Bladder microvascular endothelial cell (primary cell): ENCODE measurements at places on chromosomes 2 and 18. TPM values are rescaled to one million over a fixed set of nuclear protein-coding genes. Genes with fewer than 3 reads are reported as not detected.

The PFN4 gene
- 0.19 and 0.32 TPM in 2 replicates for total RNA-seq

The KCNJ13 gene
- total RNA-seq, result not detected in 2 replicates

The LBX2 gene
- 1.3 and 1.9 TPM in 2 replicates for total RNA-seq

The COQ10B gene
- 18.3 and 27.3 TPM in 2 replicates for total RNA-seq

The RBMS1 gene
- 39.3 and 86.9 TPM in 2 replicates for total RNA-seq

The TSPYL6 gene
- not detected in 2 replicates for total RNA-seq

The GPR155 gene
- total RNA-seq, result 0.81 and 2.8 TPM in 2 replicates

The CCDC74B gene
- 0.65 and 0.94 TPM in 2 replicates for total RNA-seq

The STK17B gene
- total RNA-seq, result 12.1 and 18.0 TPM in 2 replicates

The CAPN10 gene
- 25.6 and 31.5 TPM in 2 replicates for total RNA-seq

The BOLA3 gene
- total RNA-seq, result 17.4 and 19.9 TPM in 2 replicates

The LAMA1 gene
- total RNA-seq, result 0.32 and 0.38 TPM in 2 replicates

The REG3G gene
- not detected in 2 replicates for total RNA-seq

The PRPF40A gene
- total RNA-seq, result 67.5 and 126 TPM in 2 replicates

The KATNAL2 gene
- total RNA-seq, result 0.76 and 1.5 TPM in 2 replicates

The CYP27C1 gene
- not detected in 2 replicates for total RNA-seq

The KCNK3 gene
- total RNA-seq, result not detected in 2 replicates

The RFTN2 gene
- 7.8 and 14.2 TPM in 2 replicates for total RNA-seq

The ITGA4 gene
- 1.9 and 7.8 TPM in 2 replicates for total RNA-seq

The G6PC2 gene
- not detected in 2 replicates for total RNA-seq

The KCNG2 gene
- 0.63 TPM in 1 of 2 replicates, not detected in the other for total RNA-seq

The GBX2 gene
- 1.6 and 2.6 TPM in 2 replicates for total RNA-seq

The GPN1 gene
- 30.9 and 43.2 TPM in 2 replicates for total RNA-seq

The ZNF521 gene
- 48.9 and 142 TPM in 2 replicates for total RNA-seq

The BBS5 gene
- 1.6 and 3.6 TPM in 2 replicates for total RNA-seq

The IGFBP5 gene
- total RNA-seq, result 0.32 and 0.82 TPM in 2 replicates

The GGCX gene
- total RNA-seq, result 21.2 and 57.1 TPM in 2 replicates

The GPBAR1 gene
- total RNA-seq, result 0.06 and 0.16 TPM in 2 replicates

The HAAO gene
- total RNA-seq, result 0.16 TPM in 1 of 2 replicates, not detected in the other
